ENCODE measurements at places on chromosomes 11 and 22.

DNA sequence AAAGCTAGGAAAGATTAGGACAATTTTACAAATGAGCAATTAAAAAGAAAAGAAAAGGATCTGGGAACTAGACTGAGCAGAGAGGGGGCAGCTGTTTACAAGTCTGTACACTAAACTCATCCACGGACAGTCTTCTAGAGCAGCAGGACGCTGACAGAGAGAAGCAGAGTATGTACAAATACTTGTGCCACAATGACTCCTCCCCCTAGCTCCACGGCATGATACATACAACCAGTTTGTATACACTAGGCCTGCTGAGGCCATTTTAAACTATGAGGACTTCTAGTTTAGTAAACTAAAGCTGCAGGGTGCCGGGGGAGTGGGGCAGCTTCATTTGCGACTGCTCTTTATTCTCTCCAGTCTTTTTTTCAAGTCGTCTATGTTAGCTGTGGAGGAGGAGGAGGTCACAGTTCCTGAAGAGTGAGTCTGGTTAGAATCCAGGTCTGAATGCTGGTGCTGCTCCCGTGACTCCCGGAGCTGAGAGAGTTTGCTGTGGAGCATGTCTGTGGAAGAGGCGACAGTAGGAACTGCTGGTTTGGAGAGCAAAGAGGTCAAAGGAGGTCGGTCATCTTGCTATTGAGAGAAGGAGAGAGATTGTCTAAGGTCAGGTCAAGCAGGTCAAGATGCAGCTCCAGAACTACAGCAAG is 24.8 kb downstream of the F2 start:
- DNase-seq: no peak

- DNase-seq: peak; percentile 21
Observed at GRCh38 chr11:128518493-128519207, 68.7 kb downstream of the ETS1 start.

GRCh38 chr11:70159627-70160570 is 43.2 kb upstream of the FADD start:
- DNase-seq: no peak

DNA sequence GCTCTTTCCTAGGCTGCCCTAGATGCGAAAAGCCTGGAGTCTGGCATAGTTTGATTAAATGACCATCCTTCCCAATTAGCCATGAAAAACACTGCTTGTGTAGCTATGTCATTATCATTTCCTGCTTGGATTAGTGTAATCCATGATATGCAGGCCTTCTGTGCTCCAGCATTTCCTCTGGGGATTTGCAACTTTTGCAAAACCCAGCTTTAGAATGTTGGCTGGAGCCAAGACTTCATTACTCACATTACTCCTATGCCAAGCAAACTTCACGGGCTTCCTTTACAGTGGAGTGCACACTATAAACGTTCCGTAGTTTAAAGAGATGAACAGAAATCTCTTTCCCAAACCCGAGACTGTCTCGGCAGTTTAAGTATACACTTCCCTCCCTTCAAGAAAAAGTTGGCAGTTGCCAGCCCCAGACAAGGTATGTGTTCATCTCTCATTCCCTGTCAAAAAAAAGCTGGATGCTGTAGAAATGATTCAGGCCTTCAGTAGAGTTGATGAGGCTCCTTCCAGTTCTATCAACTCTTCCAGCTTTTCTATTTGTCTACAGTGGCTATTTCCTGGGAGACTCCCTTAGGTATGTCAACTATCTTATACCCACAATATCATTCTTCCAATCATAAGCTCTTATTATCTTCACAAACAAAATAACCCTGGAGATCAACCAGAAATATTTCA is 180.0 kb downstream of the MAML2 start:
- no peak for DNase-seq

- no peak for DNase-seq
Observed at GRCh38 chr11:102448869-102449224, 3.7 kb downstream of the TMEM123 start.

- peak; percentile 80 for DNase-seq
Observed at GRCh38 chr11:10405865-10406592, 49.0 kb upstream of the AMPD3 start.

DNA sequence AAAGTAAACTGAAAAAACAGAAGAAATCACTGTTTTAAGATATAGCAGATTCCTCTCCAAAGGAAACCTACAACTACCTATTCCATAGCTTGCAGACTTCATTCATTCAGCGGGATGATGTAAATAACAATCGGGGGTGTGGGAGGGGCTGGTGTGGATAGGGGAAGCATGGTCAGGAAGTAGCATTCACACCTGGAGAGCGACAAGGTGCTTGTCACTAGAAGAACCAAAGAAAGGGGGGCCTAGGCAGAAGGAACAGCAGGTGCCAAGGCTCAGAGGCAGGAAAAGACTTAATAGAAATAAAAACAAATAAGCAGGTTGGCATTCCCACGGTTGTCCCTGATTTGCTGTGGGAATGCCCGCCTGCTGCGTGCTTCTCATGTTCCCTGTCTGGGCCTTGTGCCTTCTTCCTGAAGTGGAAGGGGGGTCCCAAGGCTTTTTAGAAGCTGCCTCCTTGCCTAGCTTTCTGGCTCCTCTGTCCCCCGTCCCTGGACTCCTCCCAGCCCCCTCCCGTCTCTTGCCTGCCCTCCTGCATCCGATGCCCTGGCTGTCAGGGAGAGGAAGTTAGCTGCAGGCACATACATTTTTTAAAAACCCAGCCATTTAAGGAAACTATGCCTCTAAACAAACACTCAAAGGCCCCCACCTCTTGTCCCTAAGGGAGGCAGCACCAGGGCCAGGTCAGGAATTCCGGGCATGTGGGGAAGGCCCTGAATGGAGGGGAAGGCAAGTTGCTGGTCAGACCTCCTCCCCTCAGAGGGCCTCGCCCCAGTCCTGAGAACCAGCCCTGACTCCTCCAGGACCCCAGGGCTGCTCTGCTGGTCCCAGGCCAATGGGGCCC is 54.7 kb upstream of the PRDM11 start:
- no peak for DNase-seq

- no peak for DNase-seq
Observed at GRCh38 chr11:24805671-24806070, 308.8 kb downstream of the LUZP2 start.

DNA sequence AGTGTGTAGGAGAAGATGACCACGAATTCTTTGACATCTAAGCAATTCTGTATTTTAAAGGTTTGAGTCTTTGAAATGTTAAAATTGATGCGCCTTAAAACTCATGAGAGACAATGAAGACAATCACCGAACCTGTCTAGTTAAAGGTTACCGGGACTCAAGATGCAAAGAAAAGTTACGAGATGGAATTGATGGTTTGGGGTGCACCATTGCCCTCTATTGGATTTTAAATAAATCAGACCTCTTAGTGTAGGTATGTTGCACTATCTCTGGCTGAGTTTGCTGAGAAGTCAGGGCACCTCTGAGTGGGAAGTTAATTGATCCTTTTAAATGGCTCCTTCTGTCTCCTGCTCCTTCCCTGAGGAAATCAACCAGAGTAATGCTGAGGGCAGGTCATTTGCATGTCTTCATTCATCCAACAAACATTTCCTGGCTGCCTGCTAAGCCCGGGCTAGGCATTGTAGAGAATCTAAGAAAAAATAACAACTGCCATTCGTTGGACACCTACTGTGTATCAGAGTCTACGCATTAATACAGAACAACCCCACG is 19.4 kb upstream of the TMA7B start:
- no peak for DNase-seq

GRCh38 chr11:11072067-11072466 is 214.2 kb upstream of the ZBED5 start:
- DNase-seq: no peak

GRCh38 chr11:114340311-114341131 is 44.3 kb downstream of the NNMT start:
- peak; percentile 86 for DNase-seq

DNA sequence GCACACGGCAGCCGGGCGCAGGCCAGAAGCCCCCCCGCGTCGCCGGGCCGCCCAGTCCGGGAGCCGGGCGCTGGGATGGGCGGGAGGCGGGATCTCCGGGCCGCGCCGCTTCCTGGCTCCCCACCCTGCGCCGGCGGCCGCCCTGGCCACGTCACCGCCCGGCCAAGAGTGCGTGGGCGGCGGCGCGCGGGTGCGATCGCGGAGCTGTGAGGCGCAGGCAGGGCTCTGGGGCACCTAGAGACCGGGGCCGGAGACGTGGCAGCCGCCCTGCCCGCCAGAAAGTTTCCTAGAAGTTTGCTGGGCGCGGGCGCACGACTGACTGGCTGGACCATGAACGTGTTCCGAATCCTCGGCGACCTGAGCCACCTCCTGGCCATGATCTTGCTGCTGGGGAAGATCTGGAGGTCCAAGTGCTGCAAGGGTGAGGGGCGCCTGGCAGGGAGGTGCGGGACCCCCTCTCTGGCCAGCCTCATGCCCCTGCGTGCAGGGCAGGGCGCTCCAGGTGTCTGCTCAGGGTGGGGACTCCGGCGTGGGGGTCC is at the start of gene KDELR3:
Gene KDELR3, plus strand, starts transcription at position 193 of the 539 bp plus-strand sequence. Its CDS starts 138 bp downstream, at position 331.
- no peak for DNase-seq

GRCh38 chr22:47168441-47168840 is 406.0 kb downstream of the TBC1D22A start:
- DNase-seq: no peak

GRCh38 chr11:78078218-78079167 is 1.2 kb downstream of the NDUFC2 start:
- peak; percentile 32 for DNase-seq

GRCh38 chr11:27040302-27041115 is at the start of gene BBOX1:
Gene BBOX1 (plus strand): TSS chr11:27040815. CDS start chr11:27055431, 14,616 bp downstream.
- DNase-seq: no peak

GRCh38 chr11:15692739-15693138 is 578.0 kb downstream of the INSC start:
- no peak for DNase-seq

GRCh38 chr22:33922349-33922681 is 2.0 kb upstream of the LARGE1 start:
- DNase-seq: peak; percentile 5

DNA sequence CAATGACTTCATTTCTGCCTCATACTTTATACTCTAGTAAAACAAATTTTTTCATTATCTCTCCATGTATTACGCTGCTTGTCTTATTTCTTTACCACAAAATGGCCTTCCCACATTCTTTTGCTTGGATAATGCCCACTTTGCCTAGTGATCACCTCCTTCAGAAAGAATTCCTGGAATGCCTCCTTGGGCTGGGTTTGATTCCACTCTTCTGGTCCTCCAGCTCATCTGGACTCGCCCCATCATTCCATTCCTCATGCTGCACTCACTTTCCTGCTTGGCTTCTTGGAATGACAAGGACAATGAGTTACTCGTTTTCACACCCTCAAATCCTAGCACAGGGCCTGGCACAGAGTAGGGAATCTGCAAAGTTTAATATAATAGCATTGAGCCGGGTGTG is 475.1 kb upstream of the LARGE1 start:
- no peak for DNase-seq

- DNase-seq: no peak
Observed at GRCh38 chr11:16412525-16413172, 56.3 kb upstream of the SOX6 start.

DNA sequence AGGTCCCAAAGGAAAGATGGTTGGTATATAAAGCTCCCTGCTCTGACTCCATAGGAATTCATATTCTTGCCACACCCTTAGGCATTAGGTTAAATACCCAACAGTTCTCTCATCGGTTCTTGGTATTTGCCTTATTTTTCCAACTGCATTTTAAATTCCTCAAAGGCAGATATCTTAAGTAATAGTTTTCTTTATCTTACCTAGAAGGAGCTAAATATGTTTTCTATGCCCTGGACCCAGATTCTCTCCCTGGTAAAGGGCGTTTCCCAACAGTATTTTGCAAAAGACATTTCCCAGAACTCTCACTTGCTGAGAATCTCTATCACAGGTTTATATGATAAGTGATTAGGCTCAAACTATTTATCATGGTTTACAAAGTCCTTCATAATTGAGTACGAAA is 158.6 kb upstream of the BDNF start:
- no peak for DNase-seq

DNA sequence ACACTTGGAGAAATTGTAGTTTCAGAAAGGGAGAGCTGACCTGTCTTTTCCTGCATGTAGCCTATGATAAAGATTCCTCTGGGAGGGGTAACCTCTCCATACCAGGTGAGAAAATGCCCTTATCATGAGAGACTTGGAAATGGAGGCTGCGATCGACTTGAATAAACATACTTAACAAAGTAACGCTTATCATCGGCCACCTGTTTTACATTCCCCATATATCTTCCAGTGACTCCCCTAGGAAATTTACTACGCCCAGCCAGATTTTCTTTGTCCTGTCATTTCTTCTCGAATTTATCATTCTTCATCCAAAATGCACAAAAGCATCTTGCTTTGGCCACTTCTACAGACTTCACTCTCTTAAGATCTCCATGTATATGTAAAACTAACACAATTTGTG is 143.5 kb downstream of the CCDC81 start:
- DNase-seq: no peak

GRCh38 chr11:88105951-88106350 is 69.3 kb downstream of the RAB38 start:
- no peak for DNase-seq

DNA sequence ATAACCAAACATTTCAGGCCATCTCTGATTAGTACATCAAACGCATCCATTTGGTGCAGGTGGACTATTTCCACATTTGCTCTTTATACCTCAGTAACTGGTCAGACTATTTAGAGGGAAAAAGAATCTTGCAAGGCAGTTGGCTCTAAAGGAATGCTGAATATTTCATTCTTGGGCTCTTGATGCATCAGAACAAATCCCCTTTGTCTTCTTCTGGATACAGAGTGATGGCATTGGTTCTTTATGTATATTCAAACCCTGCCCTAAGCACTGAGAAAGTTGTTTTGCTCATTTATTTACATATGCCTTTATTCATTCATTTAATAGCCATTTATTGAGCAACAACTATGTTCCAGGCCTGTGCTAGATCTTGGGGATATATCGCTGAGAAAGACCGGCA is 31.1 kb upstream of the RAB30 start:
- DNase-seq: no peak

DNA sequence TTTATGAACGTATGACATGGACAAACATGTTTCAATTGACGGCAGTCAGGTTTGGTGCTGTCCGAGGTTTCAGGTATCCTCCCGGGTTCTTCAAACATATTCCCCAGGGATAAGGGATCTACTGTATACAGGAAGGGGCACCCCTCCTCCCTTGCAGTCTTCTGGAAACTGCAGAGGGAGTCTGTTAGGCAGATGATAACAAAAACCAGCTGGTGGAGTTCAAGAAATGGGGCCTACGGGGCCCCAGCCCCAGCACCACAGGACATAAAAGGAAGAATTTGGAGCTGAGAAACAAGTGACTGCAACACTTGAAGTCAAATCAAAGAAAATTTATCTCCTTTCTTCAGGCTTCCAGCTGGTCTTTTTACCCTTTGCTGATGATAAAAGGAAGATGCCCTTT is 32.1 kb downstream of the SNU13 start:
- no peak for DNase-seq

DNA sequence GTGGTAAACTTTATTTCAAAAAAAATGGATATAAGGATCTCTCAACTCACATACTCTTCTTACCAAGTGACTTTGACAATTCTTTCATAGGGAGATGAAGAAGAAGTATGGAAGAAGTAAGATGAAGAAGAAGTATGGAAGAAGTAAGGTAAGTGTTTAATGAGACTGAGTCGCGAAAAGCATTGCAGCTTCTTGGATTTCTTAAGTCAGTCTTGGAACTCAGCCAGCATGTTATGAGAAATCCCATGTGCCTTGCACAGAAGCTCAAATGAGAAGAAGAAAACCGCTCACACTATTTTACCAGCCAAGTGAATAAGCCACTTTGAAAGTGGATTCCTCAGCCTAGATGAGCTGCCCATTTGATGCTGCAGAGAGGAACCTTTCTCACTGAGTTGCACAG is 332.0 kb upstream of the CCDC179 start:
- DNase-seq: no peak

- DNase-seq: no peak
Observed at GRCh38 chr11:111938687-111939160, 1.6 kb downstream of the DIXDC1 start.

- DNase-seq: no peak
Observed at GRCh38 chr11:62020661-62021060, 53.2 kb upstream of the FTH1 start.

Data from DMS79 treated with DMSO at 0.1 percent for 48 hours (cell line).